ENCODE measurements at places on chromosomes 5 and 9. TPM values are rescaled to one million over a fixed set of nuclear protein-coding genes. Genes with fewer than 3 reads are reported as not detected.

GRCh38 chr9:92534674-92535073 lies 1.1 kb downstream of the ECM2 start:
- no peak for DNase-seq

The PIP5K1B gene
- total RNA-seq: 71.9 TPM

GRCh38 chr9:118782790-118783463 lies 586.3 kb downstream of the BRINP1 start:
- no peak for DNase-seq

GRCh38 chr9:16135968-16136367 lies 583.1 kb downstream of the CCDC171 start:
- no peak for DNase-seq

DNA sequence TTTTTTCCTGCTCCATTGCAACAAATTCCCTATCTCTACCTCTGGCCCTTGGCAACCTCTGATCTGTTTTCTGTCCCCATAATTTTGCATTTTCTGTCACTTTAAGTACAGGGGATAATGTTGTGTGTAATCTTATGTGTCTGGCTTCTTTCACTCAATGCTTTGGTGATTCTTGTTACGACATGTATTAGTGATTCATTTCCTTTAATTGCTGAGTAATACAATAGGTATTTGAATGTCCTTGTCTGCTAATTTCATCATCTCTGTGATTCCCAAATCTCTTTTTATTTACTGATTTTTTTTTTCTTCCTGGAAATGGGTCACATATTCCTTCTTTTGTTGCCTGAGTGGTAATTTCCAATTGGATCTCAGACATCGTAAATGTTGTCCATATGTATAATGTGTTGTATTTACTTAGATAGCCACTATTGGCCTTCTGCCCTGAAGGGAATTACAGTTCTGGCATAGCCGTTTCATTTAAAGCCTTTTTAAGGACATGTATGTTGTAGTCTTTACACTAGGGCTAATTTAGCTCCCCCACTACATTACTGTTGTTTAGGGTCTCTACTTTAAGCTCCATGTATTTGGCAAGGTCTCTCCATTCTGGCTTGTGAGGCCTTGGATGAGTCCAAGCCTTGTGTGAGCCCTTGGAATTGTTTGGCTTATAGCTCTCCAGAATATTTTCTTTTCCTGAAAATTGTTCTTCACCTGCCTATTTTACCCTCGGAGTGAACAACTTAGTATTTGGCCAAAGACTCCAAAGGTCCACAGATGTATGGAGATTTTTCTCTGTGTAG lies 683.8 kb downstream of the LRRC70 start:
- DNase-seq: no peak

- no peak for DNase-seq
Observed at GRCh38 chr5:2149195-2149539, 266.4 kb upstream of the IRX4 start.

The PTGES gene
- 1.9 TPM for total RNA-seq

GRCh38 chr5:378301-378891 lies 56.9 kb downstream of the AHRR start:
- no peak for DNase-seq

Data from left ventricle myocardium inferior (tissue), 1 donor.